GM12878 (cell line): ENCODE measurements at places on chromosomes 3 and 15. TPM values are rescaled to one million over a fixed set of nuclear protein-coding genes. Genes with fewer than 3 reads are reported as not detected.

Gene CLDN1
- 8.9 and 10.7 TPM in 2 replicates for total RNA-seq

Gene C3orf20
- 1.6 and 2.0 TPM in 2 replicates for total RNA-seq

Gene KLHL40
- total RNA-seq: not detected in 2 replicates

Gene BNC1
- total RNA-seq: not detected in 2 replicates

Gene FBXL2
- not detected in 2 replicates for total RNA-seq

Gene GUCA1C
- not detected in 2 replicates for total RNA-seq

Gene UBA7
- total RNA-seq: 108 and 116 TPM in 2 replicates

Gene CFAP100
- not detected in 2 replicates for total RNA-seq

Gene ATP10A
- 1.1 and 1.5 TPM in 2 replicates for total RNA-seq

Gene CDHR4
- total RNA-seq: not detected in 2 replicates

Gene NANOGP8
- total RNA-seq: not detected in 2 replicates
